ENCODE measurements at places on chromosomes 5 and 9.

- no peak for DNase-seq
Observed at GRCh38 chr5:2173151-2173834, 290.6 kb upstream of the IRX4 start.

DNA sequence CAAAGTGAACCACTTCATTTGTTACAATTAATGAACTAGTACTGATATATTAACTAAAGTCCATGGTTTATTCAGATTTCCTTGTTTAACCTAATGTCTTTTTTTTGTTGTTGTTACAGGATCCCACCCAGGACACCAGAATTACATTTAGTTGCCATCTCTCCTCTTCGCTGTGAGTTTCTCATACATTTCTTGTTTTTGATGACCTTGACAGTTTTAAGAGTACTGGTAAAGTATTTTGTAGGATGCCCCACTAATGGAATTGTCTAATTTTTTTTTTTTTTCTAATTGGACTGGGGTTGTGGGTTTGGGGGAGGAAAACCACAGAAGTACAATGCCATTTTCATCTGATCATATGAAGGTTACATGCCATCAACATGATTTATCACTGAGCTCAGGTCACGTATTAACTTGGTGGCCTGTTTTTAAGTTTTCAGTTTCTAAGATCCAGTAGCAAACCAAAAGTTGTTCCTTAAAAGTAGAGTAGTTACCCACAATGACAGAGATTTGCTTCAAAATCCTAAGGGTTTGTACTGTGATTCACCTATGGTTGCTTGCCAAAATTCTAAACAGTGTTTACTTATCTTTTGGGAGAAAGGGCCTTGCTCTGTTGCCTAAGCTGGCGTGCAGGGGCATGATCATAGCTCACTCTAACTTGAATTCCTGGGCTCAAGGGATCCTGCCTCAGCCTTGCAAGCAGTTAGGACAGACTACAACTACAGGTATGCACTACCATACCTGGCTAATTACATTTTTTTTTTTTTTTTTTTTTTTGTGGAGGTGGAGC lies 4.5 kb upstream of the OTULIN start:
- no peak for DNase-seq

DNA sequence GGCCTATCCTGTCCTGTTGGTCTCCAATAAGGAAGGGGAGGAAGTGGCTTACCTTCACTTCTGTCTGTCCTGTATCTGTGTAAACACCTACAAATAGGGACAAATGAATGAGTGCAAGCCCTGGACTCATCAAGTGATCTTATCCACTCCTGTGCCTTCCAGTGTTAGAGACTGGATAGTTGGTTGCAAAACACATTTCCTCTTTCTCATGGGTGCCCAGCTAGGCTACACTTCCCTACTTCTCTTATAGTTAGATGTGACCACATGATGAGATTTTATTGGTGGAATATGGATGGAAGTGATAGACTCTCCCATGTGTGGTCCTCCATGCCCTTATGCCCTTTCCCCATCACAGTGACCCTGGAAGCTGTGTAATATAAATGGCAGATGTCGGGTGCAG lies 16.9 kb upstream of the PFDN1 start:
- DNase-seq, result no peak

GRCh38 chr9:99040251-99040900 lies 64.5 kb upstream of the TGFBR1 start:
- DNase-seq, result no peak

DNA sequence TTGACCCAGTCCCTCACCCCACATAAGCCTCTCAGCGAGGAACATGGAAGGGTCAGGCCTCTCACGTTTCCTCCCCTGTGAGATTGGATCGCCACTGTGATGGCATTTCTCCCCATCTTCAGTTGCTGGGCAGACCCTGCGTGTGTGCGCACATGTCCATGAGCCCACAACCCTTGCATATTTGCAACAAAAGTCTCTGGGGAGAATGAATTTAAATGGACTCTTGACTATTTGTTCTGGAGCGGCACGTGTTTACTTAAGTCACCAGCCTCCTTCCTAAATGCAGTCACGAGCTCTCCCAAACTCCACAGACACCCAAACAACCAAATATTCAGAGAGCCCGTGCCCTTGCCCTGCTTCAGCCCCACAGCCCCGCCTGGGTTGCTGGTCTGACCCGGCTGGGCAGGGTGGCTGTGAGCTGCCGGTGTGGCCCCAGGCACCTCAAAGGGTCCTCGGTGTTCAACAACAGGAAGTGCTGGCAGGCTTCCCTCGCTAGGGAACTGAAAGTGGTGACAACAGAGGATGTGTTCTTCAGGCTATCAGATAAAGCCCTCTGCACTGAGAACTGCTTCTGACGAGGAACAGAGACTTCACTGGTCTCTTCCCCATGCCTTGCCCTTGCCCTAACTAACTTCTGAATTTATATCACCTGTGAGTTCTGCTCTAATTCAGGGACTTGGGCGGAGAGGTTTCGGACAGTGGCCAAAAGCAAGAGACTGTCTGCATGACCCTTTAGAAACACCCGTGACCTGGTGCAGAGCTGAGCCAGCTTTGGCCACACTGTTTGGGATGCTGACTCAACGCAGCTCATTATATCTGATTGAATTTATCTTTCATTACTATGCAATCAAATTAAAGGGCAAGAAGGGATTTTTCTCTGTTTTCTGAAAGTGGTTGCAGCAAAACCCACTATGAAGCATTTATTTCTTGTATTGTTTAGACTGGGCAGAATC lies 19.2 kb upstream of the CD180 start:
- peak; percentile 53 for DNase-seq

DNA sequence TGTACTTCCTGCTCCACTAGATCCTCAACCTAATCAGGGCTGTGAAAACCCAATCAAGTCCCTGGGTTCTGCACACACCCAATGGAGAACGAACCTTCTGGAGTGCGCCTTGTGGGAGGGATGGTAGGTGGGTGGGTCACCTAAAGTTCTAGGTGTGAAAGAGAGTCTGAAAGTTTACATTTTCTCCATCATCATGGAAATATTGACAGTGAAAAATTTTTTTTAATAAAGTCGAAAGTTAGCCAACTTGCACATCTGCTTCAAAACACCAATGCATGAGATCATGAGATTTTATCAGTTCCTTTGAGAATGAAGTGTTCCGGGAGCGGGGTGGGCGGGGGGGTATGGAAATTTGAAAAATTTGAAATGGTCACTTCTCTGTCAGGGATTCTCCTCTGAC lies 21.7 kb downstream of the TAF11L14 start:
- DNase-seq, result no peak

All from mesendoderm (in vitro differentiated cells).